ENCODE measurements at places on chromosomes 2 and 18. TPM values are rescaled to one million over a fixed set of nuclear protein-coding genes. Genes with fewer than 3 reads are reported as not detected.

DNA sequence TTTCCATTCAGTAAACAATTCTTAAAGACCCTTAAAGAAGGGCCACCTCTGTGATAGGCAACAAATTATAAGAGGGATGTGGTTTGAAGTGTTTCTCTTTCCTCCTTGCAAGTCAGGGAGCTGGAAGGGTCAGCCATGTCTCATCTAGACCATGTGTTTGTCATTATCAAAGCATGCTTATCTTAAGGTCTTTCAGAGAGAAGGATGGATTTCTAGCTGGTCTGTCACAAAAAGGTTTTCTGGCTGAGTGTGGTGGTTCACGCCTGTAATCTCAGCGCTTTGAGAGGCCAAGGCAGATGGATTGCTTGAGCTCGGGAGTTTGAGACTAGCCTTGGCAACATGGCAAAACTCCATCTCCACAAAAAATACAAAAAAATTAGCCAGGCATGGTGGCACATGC is 59.2 kb upstream of the PEX13 start:
- no peak for DNase-seq

GRCh38 chr2:45567974-45568789 is 42.9 kb downstream of the SRBD1 start:
- peak; percentile 22 for DNase-seq

- no peak for DNase-seq
These were observed 4.0 kb downstream of the B4GALT6 start for GRCh38 chr18:31680433-31680811.

DNA sequence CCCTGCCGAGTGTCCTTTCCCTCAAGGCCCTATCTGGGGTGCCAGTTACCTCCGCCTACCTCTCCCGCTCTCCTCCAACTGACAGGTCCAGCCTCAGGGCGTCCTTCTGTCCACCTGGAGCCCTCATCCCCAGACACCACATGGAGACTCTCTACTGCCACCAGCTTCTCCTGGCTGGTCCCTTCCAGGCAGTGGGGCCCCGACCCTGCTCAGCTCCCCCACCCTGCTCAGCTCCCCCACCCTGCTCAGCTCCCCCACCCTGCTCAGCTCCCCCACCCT is 74.0 kb upstream of the ODC1 start:
- no peak for DNase-seq

GRCh38 chr2:15892151-15892880 is 48.0 kb upstream of the MYCN start:
- peak; percentile 18 for DNase-seq

GRCh38 chr18:70415823-70416488 is 127.1 kb downstream of the SOCS6 start:
- DNase-seq = no peak

The MYL1 gene
- not detected for total RNA-seq

The C2orf78 gene
- total RNA-seq = 1.7 TPM

GRCh38 chr2:57434972-57435371 is 611.6 kb upstream of the VRK2 start:
- no peak for DNase-seq

- DNase-seq = no peak
These were observed 234.4 kb upstream of the FIGN start for GRCh38 chr2:163970058-163970813.

The FAP gene
- 161 TPM for total RNA-seq

GRCh38 chr2:87996570-87996969 is 19.8 kb downstream of the RNU2-63P start:
- no peak for DNase-seq

DNA sequence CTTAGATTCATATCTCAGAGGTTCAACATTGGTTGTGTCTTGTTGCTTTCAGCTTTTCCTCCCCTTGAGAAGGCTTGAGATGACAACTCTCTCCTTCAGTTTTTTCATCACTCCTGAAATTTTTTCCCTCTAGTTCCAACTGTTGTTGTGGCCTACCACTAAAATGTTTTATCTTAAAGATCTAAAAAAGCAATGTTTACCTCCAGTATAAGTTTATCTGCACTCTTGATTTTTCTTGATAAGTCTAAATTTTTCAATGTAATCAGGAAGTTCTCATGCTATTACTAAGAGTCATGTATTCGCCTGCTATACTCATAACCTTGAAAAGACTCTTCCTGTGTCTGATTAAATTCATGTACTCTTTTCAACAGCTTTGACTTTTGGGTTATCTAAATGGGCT is 366.3 kb upstream of the TFPI start:
- no peak for DNase-seq

DNA sequence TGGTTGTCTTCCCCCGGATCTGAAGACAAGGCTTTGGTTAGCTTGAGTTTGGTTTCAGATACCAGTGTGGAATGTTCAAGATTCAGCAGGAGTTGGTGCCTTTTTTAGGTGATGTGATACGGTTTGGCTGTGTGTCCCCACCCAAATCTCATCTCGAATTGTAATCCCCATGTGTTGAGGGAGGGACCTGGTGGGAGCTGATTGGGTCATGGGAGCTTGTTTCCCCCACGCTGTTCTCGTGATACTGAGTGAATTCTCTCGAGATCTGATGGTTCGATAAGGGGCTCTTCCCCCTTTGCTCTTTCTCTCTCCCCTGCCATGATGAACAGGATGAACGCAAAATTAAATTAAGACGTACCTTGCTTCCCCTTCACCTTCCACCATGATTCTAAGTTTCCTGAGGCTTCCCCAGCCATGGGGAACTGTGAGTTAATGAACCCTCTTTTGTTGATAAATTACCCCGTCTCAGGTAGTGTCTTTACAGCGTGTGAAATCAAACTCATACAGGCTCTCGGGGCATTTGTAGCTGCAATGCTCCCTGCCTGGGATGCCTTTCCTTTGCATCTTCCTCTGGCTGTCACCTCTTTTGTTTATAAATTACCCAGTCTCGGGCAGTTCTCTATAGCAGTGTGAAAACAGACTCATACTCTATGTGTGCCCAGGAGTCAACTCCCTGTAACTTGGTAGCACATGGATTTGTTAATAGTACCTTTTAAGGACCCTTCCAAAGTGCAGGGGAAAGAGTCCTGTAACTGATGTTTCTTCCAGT is 21.3 kb downstream of the PDCD1 start:
- no peak for DNase-seq

The SPR gene
- total RNA-seq = 19.5 TPM

GRCh38 chr2:174020026-174020425 is 54.9 kb upstream of the SP3 start:
- no peak for DNase-seq

The TMEM163 gene
- total RNA-seq = 3.4 TPM

DNA sequence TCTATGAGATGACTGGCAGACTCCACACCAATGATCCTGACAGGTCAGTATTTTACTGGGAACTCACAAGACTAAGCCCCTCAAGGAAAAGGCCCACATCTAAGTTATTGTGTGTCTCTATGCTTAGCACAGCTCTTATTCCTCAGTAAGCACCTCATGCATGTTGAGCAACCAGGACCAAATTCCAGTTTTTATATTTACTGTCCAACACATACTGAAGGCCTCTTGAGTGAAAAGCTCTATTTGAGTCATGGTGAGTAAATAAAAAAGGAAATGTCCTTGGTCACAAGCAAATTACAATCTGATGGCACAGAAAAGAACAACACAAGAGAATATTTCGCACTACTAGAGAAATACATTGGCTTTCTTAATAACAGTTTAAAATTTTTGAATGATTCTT is 87.9 kb upstream of the ETAA1 start:
- DNase-seq = no peak

DNA sequence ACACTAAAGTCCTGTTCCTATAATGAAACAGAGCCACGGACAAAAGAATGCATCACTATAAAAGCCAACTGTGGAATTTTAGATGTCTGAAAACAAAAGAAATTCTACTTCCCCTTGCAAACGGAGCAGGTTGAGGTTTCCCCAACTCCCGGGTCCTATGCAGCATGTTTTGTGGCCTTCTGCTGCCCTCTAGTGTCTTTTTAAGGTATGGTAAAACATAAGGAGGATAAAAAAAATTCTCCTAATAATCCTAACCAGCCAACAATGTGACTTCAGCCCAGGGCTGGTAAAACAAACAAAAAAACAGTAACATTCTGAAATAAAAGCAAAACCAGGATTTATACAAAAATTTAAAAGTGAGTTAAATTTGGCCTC is 539.5 kb downstream of the NRXN1 start:
- peak; percentile 80 for DNase-seq

DNA sequence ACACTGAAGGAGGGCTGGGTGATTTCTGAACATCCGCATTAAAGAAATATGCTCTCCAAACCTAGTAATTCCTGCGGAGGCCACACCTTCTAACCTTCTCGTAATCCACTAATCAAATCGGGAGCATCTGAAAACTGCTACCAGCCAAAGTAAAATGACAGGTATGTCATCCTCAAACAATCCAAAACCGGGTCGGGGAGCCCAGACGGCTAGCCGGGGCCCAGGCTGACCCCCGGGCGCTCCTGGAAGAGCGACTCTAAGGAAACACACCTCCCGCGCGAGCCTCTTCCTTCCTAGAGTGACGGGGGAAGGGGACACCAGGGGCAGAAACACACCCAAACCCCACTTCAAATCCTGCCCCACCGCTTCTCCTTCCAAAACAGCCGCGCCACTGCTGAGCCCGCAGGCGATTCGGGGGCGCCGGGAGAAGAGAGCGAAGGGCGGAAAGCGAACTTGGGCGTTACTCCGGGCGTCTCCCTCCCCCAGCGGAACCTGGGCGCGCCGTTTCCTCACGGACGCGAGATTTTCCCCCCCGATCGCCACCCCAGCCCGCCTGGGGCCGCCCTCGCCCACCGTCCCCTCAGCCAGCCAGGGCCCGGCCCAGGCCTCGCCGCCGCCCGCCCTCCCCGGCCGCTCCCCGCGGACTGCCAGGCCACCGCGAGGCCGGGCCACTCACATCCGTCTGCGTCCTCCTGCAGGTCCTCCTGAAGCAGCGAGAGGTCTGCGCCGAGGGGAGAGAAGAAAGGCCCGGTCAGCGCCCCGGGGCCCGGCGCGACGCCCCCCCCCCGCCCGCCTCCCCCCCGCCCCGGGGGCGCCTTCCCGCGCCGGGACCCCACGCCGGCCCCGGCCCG is 584 bp downstream of the PPP4R1 start:
- peak; percentile 73 for DNase-seq

The PLEKHA3 gene
- 19.0 TPM for total RNA-seq

DNA sequence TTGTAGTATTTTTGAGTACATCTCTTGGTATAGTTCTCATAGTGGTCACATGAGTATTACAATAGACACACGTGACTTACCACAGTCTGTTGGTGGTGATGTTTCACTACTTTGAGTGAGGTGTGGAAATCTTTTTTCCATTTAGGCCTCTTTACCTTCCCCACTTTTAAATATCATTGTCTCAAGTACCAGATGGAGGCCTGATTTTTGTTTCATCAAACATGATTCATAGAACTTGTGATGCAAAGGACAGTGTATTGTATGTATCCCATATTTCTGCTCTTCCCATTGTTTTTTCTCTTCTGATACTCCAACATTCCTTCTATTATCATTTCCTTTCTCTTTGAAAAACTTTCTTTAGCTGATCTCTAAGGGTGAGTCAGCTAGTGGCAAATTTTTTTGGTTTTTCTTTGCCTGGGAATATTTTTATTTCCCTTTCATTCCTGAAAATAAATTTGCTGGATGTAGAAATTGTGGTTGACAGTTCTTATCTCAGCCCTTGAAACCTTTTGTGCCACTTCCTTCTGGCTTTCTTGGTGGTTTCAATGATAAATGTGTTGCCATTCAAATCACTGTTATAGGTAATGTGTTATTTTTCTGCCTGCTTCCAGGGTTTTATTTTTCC is 32.8 kb downstream of the RFX8 start:
- no peak for DNase-seq

GRCh38 chr18:35619464-35619863 is 37.9 kb downstream of the GALNT1 start:
- DNase-seq = no peak
